Renal pelvis (tissue), 12 donors: ENCODE measurements at places on chromosomes 7 and 10. TPM values are rescaled to one million over a fixed set of nuclear protein-coding genes. Genes with fewer than 3 reads are reported as not detected.

DNA sequence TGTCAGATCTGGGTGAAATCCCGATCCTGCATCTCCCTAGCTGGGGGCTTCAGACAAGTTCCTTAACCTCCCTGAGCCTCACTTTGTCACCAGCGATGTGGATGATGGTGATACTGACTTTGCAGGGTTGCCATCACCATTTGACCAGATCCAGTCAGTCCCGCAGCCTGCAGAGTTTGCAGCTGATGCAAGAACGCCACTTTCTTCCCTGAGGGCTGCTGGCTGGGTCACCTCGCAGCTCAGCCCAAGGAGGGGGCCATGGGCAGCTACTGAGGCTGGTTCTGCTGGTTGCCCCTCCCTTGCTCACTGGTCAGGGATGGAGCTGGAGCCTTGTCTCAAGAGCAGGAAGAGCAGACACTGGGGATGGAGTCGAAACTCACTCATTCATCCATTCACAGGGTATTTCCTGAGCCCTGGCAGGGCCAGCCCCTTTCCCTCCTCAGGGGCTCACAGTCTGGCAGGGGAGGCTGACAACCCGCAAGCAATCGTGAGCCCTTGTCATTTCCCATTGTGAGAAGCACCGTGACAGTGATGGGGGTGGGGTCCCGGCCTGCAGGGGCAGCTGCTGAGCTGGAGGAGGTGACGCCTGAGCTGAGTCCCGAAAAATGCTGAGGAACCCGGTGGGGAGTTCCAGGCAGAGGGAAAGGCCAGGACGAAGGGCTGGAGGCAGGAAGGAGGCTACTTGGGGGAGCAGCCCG is 111.1 kb upstream of the TCF7L2 start:
- no peak for DNase-seq

DNA sequence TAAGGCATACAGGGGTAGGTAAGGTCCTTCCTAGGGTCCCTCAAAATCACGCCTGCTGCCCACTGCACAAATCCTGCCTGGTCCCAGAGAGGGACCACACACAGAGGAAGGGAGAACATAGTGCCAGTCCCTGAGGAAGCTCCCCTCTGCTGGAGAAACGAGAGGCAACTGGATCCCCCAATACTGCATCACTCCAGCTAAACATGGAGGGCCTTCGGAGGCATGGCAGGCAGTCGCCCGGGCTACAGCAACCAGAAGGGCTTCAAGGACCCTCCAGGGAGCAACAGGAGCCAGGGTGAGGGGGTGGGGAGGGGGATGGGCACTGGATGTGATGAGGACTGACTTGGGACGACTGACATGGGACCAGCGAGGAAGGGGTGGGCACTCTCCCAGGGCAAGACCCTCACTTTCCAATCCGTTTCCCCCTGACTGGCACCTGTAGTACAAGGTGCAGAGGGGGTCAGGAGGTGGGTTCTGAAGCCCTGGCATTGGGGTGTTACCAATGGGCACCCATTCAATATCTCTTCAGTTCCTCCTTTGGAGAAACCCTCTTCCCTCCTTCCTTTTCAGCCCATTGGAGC is 21.7 kb downstream of the DDIT4 start:
- DNase-seq: no peak

EIF5AL1 gene
- 3.4 TPM for polyA plus RNA-seq

NOS3 gene
- 11.0 TPM for polyA plus RNA-seq

ANXA8L1 gene
- not detected for polyA plus RNA-seq
